ENCODE measurements at places on chromosomes 7 and 10. TPM values are rescaled to one million over a fixed set of nuclear protein-coding genes. Genes with fewer than 3 reads are reported as not detected.

The TACC2 gene
- total RNA-seq: 6.1 TPM

The VPS37D gene
- 4.3 TPM for total RNA-seq

The PNLIPRP3 gene
- not detected for total RNA-seq

The TUBAL3 gene
- 0.11 TPM for total RNA-seq

The POLR1F gene
- 30.0 TPM for total RNA-seq

The H2AZ2 gene
- 260 TPM for total RNA-seq

The PRLHR gene
- total RNA-seq: not detected

The TACR2 gene
- 0.07 TPM for total RNA-seq

The TLX1 gene
- 0.60 TPM for total RNA-seq

The HMX2 gene
- not detected for total RNA-seq

The CALD1 gene
- total RNA-seq: 308 TPM

The ZNF117 gene
- 3.4 TPM for total RNA-seq

The SDK1 gene
- total RNA-seq: 0.18 TPM

The IFIT5 gene
- total RNA-seq: 11.5 TPM

The COL17A1 gene
- total RNA-seq: 2.2 TPM

The NOM1 gene
- total RNA-seq: 25.1 TPM

The DDX50 gene
- 38.8 TPM for total RNA-seq

The DNAH11 gene
- total RNA-seq: 1.3 TPM

The PGAM2 gene
- 0.14 TPM for total RNA-seq

The ODAD2 gene
- 0.32 TPM for total RNA-seq

The SLC13A4 gene
- not detected for total RNA-seq

The LMTK2 gene
- 11.4 TPM for total RNA-seq

The OPALIN gene
- not detected for total RNA-seq

The HTR7 gene
- total RNA-seq: 0.28 TPM

The MEIG1 gene
- total RNA-seq: not detected

The PRSS2 gene
- not detected for total RNA-seq

The TEX36 gene
- total RNA-seq: not detected

The CFAP46 gene
- total RNA-seq: 3.0 TPM

The LIPM gene
- not detected for total RNA-seq

The ASB10 gene
- not detected for total RNA-seq

The FAM25C gene
- not detected for total RNA-seq

The ACSL5 gene
- 22.7 TPM for total RNA-seq

The ECHDC3 gene
- total RNA-seq: 4.2 TPM

The RAPGEF5 gene
- 106 TPM for total RNA-seq

The LRMDA gene
- total RNA-seq: 7.2 TPM

The SPDYE6 gene
- total RNA-seq: not detected

The ACTR3C gene
- total RNA-seq: 0.20 TPM

The FAM241B gene
- not detected for total RNA-seq

The EEPD1 gene
- total RNA-seq: 0.33 TPM

The FAM20C gene
- 13.3 TPM for total RNA-seq

The VAX1 gene
- not detected for total RNA-seq

The OR2A5 gene
- not detected for total RNA-seq

The ASZ1 gene
- total RNA-seq: not detected

The SPDYE5 gene
- total RNA-seq: not detected

The MACC1 gene
- total RNA-seq: under 0.01 TPM

The TFR2 gene
- total RNA-seq: 0.85 TPM

The TEX47 gene
- not detected for total RNA-seq

All from pulmonary artery endothelial cell (primary cell).